Stimulated activated CD4-positive, alpha-beta T cell treated with anti-CD3 and anti-CD28 coated beads, Interleukin-2, amount 100 ng/mL, for 4 hours (primary cell): ENCODE measurements at places on chromosomes 6 and 20.

- DNase-seq: no peak
Observed at GRCh38 chr20:7210910-7211309, 443.4 kb downstream of the BMP2 start.

DNA sequence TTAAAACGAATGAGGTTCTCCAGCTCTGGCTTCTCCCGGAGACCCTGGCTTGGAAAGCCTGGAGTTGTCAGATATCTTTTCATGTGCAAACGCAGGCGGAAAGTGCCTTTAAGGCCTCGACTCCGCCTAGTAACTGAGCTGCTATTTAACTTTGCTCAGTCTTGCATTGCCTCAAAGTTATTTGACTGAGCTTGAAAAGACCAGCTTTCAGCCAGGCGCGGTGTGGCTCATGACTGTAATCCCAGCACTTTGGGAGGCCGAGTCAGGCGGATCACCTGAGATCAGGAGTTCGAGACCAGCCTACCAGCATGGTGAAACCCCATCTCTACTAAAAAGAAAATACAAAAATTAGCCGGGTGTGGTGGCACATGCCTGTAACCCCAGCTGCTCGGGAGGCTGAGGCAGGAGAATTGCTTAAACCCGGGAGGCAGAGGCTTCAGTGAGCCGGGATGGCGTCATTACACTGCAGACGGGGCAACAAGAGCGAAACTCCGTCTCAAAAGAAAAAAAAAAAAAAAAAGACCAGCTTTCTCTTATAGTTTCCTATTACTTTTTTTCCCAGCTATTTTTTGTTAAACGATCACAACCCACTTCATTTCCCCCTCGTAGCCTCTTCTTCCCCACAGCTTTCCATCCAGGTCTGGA, 1.9 kb downstream of the GCNT2 start:
- no peak for DNase-seq

- no peak for DNase-seq
Observed at GRCh38 chr6:51554029-51554428, 533.4 kb downstream of the PKHD1 start.

- DNase-seq: no peak
Observed at GRCh38 chr20:59161721-59162120, 1.9 kb upstream of the ZNF831 start.

DNA sequence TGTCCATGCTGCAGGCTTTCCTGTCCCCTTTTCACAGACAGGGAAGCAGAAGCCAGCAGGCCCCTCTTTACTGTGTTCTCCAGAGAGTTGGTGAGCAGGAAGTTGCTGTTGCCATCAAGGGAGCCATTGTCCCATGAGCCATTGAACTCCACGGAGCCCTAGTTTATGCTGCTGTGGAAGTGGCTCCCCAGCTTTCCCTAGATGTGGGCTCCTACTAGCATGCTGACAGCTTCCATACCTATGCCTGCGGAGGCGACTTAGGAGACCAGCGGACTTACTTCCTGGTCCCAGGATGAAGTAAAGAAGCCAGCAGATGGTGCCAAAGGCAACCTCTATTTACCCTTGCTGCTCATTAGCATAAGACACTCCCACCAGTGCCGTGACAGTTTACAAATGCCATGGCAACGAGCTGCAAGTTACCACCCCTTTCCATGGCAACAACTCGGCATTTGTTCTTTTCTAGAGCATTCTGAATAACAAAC, 30.8 kb upstream of the FKBP1A start:
- DNase-seq: no peak

DNA sequence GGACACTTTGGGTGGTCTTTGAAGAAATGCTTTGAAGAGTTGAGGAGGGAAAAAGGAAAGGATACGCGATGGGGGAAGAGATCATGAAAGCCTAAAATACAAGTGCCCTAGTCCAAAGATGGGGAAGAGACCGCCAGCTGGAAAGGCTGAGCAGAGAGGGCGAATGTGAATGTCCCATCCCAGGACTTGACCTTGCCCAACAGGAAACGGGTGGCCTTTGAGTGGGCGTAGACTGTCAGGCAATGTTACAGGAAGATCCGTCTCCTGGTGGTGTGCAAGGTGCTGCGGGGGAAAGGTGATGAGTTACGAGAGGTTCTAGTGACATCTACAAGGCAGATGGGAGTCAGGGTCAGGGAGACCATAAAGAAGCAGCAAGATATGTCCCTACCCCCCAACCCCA, 55.0 kb upstream of the TBXT start:
- no peak for DNase-seq

DNA sequence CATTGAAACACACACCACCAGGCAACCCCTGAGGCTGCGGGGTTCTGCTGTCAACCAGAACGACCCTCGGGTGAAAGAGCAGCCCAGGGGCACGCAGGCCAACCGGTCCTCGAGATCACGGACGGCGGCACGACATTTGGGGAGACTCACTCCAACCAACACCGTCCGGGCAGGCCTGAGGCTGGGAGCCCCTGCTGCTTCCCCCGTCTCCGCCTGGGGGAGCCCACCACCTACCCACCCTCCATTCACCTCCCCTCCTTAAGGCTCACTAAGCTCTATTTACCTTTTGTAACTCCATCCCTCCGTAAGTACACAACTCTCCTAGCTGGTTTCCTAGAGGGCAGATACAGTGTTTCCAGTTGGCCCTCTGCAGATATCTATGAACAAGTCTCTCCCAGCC, 971.3 kb upstream of the DEFB115 start:
- no peak for DNase-seq

DNA sequence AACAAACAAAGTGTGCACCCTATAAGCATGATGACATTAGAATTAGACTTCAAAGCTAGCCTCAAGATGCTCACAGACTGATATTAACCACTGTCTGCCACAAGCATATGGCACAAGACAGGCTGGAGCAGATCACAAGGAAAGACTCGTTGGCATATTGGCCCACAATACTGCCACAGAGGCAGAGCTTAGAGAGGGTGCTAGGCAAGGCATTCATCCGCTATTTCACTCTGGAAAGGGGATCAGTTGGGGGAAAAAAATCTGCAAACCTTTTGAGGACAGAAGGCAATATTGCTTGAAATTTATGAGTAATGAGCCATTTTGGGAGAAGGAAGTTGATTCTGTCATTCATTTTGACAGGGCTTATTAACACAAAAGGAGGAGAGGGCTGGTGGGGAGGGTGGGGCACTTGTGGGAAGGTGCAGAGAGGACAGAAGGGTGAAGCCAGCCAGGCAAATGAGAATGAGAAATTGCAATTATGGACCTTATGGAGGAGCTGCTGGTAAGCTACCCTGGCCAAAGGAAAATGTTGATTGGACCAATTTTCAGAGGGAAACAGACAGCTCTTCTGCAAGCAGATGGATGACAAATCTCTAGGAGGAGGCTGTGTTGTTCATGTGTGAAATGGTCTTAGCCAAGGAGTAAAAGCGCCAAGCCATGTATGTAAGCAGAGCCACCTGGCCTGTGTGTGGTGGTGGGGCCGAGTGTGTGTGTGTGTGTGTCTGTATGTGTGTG, 187.7 kb downstream of the GMPR start:
- DNase-seq: no peak

- no peak for DNase-seq
Observed at GRCh38 chr6:154758125-154758524, 24.9 kb downstream of the SCAF8 start.

GRCh38 chr20:53488775-53489272, 104.8 kb downstream of the ZNF217 start:
- DNase-seq: no peak

- no peak for DNase-seq
Observed at GRCh38 chr20:19026121-19026878, 186.1 kb upstream of the SLC24A3 start.

DNA sequence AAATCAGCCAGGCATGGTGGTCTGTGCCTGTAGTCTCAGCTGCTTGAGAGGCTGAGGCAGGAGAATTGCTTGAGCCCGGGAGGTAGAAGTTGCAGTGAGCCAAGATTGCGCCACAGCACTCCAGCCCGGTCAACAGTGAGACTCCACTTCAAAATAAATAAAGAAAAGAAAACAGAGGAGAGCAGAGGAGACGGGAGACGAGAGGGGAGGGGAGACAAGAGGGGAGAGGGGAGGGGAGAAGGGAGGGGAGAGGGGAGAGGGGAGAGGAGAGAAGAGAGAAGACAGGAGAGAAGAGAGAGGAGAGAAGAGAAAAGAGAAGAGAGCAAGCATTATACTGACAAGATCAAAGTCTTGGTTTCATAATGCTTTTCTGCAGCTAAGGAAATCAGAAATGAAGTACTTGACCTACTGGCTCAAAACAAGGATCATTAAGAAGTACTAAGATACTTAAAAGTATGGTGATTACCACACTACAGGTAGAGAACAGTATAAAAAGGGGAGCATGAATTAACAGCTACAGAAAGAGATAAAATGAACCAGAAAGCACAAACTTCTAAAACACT, 30.5 kb downstream of the FAM8A1 start:
- no peak for DNase-seq

- no peak for DNase-seq
Observed at GRCh38 chr6:1237636-1238035, 74.3 kb upstream of the FOXQ1 start.
